ENCODE measurements at places on chromosomes 6 and 20.

- no peak for DNase-seq
Observed at GRCh38 chr6:1312473-1313367, 822 bp downstream of the FOXQ1 start.

DNA sequence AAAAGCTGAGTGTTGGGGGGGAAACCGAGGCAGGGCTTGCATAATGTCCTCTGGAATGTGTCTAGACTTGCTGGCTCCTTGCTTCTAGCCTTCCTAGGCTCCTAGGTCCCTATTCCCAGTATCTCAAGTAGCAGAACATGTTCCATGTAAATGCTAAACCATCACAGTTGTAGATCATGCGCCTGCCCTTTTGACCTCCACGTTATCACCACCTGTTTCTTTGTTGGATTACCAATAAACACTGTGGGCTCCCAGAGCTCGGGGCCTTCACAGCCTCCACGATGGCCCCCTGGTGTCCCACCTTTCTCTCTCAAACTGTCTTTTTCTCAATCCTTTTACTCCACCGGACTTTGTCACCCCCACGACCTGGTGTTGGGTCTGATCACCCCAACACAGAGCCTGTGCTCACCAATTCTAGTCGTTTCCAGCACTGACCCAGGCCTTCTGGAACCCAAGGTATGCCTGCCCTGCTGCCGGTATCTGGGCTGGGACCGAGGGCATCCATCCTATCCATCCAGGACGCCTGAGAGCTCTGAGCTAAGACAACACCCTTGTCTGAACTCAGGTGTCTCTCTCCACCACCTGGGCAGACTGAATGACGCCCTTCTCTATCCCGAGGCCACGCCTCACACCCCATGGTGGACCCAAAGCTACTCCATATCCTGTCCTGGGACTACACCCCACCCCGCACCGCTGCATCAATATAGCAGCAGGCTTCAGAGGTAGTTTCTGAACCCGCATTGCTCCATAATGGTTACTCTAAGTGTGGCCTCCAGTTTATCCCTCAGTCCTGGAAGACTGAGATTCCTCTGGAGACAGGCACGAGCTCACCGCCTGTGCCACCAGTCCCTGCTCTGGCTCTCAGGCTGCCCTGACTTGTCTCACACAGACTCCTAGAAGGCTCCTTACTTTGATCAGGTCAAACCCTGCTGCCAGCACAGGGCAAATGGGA lies 9.3 kb upstream of the PRR18 start:
- no peak for DNase-seq

DNA sequence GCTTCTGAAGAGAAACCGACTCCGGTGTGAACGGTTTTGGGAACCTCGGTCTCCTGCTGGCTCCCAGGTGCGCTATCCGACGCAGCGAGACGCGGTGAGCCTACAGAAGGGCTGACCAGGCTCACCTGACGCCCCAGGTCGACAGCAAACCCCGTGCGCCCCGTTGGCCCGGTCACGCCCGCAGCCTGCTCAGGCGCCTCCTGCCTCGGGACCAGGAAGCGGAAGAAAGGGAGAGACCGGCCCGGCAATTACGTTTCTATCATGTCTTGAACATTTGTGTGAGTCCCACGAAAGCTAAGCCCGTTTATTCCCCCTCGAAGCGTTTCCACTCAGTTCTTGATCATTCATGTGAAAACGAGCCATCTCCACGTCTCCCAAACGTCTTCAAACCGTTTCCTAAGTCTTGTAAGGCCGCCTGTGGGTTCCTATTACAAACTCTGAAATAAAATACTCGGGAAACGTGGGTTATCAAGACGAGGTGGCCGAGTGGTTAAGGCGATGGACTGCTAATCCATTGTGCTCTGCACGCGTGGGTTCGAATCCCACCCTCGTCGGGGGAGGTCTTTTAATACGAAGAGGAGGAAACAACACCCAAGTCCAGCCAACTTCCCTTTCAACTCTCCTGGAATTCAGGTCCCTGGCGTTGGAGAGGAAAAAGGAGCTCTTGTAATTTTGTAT lies 150.5 kb upstream of the PRSS16 start:
- DNase-seq, result no peak

DNA sequence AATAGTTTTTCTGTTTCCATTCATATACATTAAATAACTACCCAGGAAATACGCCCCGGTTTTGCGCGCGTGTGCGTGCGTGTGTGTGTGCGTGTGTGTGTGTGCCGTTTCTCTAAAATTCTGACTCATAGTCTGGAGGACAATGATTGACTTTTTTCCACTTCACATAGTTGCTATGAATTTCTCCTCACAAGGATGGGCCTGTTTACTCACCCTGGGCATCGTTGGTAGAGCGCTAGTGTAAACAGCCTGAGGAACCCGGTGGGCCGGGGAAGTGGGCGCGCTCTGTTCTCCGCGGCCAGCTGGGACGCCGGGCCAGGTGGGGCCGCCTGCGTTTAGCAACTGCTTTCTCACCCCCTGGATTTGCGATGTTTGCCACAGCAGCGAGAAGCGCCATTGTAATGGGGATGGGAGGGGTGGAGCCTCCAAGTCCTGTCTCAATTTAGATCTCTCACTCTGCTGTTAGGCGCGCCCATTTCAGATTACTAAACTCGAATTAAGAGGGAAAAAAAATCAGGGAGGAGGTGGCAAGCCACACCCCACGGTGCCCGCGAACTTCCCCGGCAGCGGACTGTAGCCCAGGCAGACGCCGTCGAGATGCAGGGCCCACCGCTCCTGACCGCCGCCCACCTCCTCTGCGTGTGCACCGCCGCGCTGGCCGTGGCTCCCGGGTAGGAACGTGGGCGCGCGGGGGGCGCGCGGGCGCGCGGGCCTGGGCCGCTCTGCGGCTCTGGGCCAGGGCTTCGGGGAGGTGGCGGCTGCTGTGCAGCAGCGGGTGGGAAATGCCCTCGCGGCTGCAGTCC lies at the start of gene CD109:
CD109 (plus strand) TSS at position 585 of the 803 bp plus-strand sequence; CDS start at position 598, 13 bp downstream.
- peak; percentile 50 for DNase-seq

DNA sequence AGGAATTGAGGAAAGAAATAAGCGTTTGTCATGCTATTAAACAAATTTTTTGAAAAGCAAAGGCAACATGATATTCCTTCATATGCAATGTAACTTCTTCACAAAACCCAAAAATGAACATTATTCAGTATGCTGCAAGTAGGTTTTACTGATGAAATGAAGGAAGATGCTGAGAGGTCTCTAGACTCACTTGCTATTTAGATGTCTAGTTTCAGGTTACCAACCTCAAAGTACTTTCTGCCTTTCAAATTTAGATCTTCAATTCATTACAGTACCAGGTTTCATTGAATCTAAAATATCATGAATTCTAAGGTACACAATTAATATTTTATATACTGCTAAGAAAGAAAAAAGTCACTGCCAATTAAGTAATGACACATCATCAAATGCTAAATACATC lies 39.9 kb downstream of the MYO6 start:
- no peak for DNase-seq

- DNase-seq, result no peak
Observed at GRCh38 chr6:2756241-2756640, 5.5 kb upstream of the MYLK4 start.

DNA sequence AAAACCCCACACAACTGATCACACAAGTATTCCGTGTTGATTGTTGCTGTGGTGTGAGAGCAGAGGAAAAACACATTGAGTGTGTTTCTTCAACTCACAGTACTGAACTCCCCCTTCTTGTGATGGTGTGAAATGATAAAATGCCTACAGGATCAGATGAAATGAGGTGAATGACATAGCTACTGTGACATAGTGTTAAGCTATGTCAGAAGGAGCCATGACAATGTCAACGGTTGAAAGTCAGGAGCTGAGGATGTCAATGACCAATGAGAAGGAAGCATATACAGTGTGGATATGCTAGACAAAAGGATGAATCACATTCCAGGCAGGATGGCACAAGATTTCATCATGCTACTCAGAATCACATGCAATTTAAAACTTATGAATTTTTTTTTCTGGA lies 38.8 kb downstream of the WASF1 start:
- no peak for DNase-seq
